ENCODE measurements at places on chromosomes 5 and 9. TPM values are rescaled to one million over a fixed set of nuclear protein-coding genes. Genes with fewer than 3 reads are reported as not detected.
A peak's percentile ranks its signal among the peaks of the same experiment; 100 is the strongest.

GRCh38 chr5:178619390-178619789 is 7.5 kb downstream of the CLK4 start:
- no peak for DNase-seq

DNA sequence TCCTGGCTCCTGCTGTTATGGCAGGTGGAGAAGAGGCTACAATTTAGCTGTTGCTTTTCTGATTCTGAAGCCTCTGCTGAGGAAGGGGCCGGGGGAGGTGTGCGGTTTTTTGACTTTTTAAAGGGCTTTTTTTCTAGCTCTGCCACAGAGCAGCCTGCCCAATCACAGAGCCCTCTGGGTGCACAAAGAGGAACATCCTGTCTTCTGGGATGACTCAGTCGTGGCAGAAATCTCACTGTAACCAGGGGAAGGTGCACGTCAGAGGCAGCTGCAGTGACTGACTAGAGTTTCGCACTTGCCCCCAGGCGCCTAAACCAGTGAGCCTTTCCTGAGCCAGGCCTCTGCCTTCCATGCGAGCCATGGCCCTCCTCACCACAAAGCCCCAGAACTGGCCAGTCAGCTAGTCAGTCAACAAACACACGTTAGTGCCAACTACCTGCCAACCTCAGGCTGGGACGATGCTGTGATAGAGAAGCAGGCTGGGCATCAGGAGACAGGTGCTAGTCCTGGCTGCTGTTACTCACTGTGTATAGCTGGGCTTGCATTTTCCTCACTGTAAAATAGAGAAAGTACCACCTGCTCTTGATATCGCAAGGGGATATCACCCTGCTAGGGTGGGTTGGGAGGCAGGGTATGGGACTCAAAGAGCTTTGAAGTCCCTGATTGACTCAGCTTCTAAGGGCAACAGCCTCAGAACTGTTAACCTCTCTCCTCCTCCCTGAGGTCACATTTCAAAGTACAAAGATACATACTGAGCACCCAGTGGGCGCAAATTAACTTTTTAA is 2.2 kb downstream of the AKNA start:
- DNase-seq, result no peak

DNA sequence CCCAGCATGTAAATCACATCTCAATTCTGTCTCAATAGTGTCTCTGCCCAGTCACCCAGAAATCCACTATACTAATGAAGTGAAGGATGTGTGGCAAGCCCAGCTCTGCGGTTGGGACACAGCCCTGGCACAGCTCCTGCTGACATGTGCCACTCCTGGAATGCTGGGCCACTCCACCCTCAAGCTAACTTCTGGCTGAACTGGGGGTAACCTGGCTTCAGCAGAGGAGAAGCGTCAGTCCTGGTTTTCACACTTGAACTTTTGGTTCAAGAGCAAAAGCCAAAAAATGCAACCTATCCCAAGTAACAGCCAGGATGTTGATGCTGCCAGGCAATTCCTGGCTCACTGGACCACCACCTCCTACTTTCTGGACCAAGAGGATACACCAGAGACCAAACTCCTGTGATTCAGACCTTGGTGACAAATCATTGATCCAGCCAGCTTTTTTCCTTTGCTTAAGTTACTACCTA is 86.4 kb downstream of the ARRDC3 start:
- no peak for DNase-seq

DNA sequence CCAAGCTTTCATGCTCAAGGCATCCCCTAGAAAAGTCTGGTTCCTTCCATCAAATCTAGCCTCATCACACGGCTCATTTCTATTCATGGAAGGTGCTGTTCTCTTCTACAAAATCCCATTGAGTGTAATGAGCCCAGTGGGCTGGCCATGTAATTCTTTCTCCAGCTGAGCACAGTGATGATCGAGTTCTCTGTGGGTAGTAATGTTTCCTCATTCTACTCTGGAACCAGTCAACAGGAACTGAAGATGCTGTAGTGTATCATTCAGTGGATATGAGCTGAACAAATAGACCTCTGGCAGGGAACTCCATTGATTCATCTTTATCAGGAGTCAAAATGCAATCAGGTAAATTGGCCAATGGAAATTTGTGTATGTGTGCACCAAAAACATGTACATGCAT is 149.2 kb downstream of the LRRC70 start:
- DNase-seq, result no peak

GRCh38 chr9:16191191-16191590 is 638.3 kb downstream of the CCDC171 start:
- no peak for DNase-seq

- DNase-seq, result no peak
Observed at GRCh38 chr5:152514827-152515397, 109.8 kb upstream of the NMUR2 start.

DNA sequence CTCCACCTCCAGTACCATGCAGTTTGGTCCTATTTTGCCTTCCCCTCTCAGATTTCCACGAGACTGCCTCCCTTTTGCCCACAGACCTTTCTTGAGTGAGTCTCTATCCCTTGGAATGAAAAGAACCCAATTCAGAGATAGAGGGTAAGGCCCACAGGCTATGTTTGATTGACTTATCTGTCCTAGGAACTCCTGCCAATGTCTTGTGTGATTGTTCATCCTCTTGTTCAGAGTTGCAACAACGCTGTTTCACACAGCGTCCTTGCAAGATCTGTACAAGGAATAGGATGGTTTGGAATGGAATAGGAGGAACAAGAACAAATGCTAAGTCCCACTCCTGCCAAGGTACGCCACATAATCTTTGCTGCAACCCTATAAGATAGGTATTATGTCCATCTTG is 142.2 kb upstream of the ABCA1 start:
- no peak for DNase-seq

DNA sequence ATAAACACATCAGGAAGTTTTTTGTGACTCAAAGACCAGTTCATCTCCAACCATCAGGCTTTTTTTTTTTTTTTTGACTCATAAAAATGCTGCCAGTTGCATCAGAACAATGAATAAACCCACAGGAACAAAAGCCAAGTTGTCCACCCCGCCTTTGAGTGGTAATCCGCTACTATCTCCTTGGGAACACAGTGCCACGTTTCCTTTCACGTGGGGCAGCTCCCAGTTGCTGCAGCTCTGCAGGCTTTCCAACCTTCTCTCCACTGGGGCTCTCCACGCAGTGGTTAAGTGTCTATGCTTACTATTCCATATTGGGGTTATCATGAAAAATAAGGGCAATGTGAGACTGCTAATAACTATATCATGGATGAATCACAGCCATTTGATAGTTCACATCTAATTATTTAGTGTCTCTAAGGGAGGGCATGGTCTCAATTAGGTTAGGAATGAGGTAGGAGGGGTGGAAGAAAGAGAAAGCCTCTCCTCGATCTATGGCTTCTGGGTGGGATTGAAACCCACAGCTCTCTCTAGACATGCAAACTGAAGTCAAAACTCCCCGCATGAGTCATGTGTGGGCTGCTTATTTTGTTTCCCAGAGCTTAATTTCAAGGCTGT is 55.8 kb upstream of the ACTBL2 start:
- DNase-seq, result peak; percentile 48

DNA sequence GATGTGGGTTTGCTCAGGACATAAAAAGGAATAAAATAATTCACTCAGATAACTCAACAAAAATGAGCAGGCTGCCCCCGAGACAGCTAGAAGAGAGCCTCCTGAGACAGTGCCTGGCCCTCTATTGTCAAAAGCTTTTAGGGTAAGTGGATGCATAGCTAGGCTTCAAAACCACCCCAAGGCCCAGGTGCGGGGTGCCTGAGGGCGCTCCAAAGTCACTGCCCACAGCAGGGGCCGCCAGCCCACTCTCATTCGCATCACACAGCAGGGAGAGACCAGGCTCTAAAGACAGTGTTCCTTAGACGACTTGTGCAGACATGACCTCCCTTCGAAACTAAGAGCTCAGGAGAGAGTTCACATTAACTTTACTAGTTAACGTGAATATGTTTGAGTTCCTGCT is 271.5 kb downstream of the FSTL4 start:
- no peak for DNase-seq

DNA sequence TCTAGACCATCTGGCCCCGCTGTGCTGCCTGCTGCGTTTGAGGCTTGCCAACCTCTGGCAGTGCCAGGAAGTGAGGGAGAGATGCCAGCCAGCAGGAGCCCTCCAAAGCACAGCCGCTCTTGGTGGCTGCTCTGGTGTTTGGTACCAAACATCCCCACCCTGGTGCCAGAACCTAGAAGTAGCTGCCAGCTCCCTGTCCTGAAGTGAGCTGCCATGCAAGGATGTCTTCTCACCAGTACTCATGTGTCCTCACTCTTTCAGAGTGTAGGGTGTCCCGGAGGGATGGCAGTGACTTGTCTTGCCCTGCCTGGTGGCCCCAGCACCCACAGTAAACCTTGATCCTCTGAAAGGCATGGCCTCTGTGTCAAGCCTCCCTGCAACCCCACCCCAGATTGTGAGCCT is 43.4 kb downstream of the AMBP start:
- peak; percentile 67 for DNase-seq

DNA sequence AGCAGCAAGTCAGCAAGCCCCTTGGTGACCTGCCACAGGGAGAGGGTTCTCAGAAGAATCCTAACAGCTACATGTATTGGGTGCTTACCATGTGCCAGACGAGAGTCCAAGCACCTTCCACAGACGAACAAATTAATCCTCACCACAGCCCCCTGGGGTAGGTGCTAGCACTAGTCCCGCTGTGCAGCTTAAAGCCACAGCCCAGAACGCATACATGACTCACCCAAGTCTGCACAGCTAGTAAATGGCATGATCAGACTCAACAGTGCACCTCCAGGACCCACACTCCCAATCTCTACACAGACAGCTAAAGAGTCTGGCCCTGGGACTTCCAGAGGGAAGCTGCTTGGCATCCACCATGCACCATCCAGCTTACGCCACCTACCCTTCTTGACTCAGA is 111.5 kb downstream of the PAX5 start:
- no peak for DNase-seq

DNA sequence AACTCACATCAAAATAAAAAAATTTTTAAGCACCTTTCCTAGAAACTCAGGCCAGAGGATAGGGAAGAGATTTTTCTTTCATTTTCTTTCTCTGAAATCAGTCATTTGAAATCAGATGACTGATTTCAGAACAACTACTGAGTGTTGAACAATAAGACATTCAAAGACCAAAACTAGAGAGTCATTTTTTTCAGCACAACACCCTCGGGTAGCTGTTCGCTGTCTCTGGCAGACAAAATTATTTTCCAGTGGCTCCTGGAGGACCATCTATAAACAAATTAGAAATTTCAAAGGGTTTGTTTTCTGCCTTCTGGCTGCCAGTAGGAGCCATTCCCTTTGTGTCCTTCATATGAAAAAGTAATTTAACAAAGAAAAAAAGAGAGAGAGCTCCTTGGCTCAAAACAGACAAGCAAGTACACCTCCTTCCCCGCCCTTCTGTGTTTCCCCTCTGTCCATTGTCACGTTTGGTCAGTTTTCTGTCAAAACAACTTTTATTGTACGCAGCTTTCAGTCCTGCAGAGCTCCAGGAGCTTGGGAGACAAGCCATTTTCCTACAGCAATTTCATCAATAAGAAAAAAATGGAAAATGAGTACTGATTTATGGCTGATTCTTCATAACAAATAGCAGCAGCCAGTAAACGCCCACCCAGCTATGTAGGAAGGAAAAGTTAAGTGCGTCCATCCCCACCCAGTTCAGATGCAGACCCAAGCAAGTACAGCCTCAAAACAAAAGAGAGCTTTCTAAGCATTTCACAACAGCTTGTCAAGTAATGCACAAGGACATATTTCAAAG is 405.2 kb downstream of the ZNF608 start:
- no peak for DNase-seq

GRCh38 chr5:170440771-170441392 is 51.7 kb upstream of the KCNMB1 start:
- DNase-seq, result no peak

DNA sequence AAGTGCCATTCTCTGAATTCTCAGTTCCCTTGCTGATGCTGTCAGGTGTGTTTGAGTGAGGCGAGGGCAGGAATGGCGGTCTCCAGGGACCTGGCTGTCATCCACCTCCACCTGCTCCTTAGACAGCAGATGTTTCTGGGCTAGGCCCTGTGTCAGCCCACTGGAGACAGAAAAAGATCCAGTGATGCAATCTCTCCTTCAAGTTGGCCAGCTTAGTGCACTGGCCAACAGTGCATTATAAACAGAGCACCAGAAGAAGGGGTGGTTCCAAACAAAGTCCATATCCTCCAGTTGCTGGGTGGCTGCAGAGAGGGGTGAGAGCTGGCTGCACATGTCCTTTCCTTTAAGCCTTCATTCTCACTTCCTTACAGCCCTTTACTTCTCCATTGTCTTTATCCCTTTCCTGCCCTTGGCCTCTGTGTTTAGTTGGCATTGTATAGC is 26.5 kb downstream of the NANS start:
- DNase-seq, result no peak

- DNase-seq, result no peak
Observed at GRCh38 chr9:135698767-135699166, 514 bp downstream of the SOHLH1 start.

GRCh38 chr5:113219695-113220094 is 215.1 kb downstream of the TSSK1B start:
- DNase-seq, result no peak

DNA sequence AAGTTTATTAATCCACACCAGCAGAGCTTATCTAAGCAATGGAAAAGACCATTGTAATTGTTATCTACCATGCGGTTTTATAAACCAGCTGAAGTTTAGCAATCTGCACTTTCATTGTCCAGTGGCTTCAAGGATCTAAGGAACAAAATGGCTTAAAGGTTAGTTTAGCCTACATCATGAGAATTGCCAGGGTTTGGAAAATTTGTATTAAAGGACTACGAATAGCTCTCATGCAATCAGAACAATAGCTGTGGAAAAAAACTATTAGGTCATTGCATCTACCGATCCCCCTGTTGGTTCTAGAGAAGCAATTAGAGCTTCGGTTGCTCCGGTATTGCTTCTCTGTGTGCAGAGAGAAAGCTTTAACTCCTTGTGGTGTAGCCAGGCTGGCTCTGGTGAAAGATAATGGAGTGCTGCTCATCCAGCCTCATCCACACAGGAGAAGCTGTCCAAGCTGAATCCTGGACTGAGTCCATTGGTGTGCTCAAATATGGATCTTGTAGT is 86.3 kb upstream of the SLC12A2 start:
- no peak for DNase-seq

GRCh38 chr5:169768416-169768815 is 131.3 kb downstream of the DOCK2 start:
- no peak for DNase-seq

DNA sequence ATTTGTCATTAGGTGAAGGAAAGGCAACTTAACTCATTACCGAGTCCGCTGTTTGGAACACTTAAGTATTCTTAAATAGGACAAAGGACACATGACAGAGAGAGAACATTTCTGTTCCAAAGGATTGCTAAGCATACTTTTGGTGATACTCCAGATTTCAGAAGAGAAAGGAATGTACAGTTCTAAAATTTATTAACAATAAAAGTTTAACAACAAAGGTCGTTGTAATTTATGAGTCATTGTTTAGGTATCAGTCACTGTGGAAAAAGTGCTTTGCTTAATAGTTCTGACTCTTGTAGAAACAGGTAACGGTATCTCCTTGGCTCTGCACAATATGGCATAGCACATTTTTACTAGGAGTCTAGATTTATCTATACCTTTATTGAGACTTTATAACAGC is 36.3 kb upstream of the PAM start:
- DNase-seq, result no peak

NMUR2 gene
- total RNA-seq, result 0.38 TPM

IL7R gene
- 0.94 TPM for total RNA-seq

KCNV2 gene
- not detected for total RNA-seq

ADGRD2 gene
- not detected for total RNA-seq

ADCY2 gene
- 244 TPM for total RNA-seq

PCDHGC4 gene
- total RNA-seq, result 17.8 TPM

CDH12 gene
- 20.9 TPM for total RNA-seq

TNFSF15 gene
- not detected for total RNA-seq

NRARP gene
- total RNA-seq, result 6.4 TPM

Measured in dorsolateral prefrontal cortex (tissue), 122 donors.